NCI-H345 (cell line): ENCODE measurements at places on chromosomes 6 and 20.

GRCh38 chr20:444117-444516 is 18.2 kb downstream of the TBC1D20 start:
- no peak for DNase-seq

GRCh38 chr6:159762681-159763293 is 942 bp downstream of the ACAT2 start:
- DNase-seq = peak; percentile 4

- no peak for DNase-seq
Measured at GRCh38 chr20:61404303-61404702, 152.2 kb downstream of the CDH4 start.

DNA sequence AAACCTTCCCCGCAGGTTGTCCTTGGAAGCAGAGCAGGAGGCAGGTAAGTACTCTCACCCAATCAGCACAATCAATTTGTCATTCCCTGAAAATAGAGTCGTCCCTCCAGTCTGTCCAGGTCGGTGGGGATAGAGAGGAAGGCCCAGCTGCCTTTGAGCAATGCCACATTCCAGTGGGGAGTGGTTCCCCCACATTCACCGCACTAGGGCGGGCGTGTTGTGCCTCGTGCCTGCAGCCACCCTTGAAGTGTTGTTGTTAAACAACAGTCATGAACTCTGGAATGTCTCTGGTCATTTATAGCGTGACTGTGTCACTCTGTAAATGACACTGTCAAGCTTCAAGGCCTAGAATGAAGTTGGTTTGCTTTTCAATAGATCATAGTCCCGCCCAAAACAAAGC is 33.4 kb downstream of the PRDM1 start:
- DNase-seq = no peak
